ENCODE measurements at places on chromosomes 2 and 18.

DNA sequence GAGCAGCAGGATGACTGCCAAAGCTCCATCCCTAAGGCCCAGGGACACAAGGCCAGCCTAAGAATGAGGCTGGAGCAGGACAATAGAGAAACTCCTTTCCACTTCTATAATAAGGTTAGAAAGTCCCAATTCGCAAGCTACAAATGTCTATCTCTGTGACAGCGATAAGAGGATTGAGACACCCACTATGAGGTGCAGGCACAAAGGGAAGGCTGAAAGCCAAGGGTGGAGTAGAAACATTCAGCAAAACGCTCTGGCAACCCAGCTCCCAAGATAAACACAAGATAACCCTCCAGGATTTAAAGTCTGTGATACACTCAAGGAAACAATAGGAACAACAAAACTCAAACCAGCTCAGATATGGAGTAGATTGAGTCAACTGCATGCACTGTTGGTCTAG, 418.0 kb upstream of the UBE2E3 start:
- DNase-seq = no peak

DNA sequence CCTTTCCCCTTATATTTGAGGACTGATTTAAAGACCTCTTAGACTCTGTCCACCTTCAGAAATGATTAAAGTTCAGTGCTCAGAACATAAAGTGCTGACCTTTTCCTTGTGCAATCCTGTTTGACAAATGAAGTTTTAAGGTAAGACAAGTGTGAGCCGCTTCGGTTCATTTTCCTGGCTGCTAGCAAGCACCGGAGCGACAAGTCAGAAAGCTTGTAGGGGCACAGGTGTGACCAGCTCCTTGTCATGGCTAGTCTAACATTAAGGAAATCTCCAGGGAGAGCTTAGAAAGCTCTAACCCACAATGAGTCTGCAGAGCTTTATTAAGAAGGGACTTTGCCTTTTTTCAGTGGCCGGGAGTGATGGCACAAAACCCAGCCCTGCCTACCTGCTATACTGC, 2.3 kb upstream of the NCKAP5 start:
- no peak for DNase-seq

- DNase-seq = no peak
Observed at GRCh38 chr18:11004294-11004693, 145.1 kb downstream of the PIEZO2 start.

DNA sequence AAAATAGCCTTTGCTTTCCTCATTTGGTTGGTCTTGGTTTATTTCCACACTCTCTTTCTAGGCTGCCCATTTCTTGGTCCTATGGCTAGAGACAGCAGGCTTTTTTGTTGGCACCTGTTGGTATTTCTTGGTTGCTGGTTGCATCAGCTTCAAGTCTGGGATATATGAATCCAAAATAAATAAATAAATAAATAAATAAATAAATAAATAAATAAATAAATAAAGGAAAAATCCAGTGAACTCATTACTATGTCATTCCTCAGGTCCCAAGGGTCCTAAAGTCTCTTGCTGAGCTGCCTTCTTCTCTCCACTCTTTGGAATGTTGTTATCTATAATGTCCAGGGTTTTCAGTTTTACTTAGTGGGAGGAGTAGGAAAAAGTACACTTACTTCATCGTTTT, 165.9 kb upstream of the MEX3C start:
- no peak for DNase-seq

DNA sequence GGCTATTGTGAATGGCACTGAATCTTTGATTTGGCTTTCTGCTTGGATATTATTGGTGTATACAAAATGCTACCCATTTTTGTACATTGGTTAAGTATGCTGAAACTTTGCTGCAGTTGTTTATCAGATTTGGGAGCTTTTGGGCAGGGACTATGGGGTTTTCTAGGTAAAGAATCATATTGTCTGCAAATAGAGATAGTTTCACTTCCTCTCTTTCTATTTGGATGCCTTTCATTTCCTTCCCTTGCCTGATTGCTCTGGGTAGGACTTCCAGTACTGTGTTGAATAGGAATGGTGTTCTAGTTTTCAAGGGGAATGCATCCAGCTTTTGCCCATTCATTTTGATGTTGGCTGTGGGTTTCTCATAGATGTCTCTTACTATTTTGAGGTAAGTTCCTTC, 489.1 kb upstream of the LRATD1 start:
- DNase-seq = no peak

DNA sequence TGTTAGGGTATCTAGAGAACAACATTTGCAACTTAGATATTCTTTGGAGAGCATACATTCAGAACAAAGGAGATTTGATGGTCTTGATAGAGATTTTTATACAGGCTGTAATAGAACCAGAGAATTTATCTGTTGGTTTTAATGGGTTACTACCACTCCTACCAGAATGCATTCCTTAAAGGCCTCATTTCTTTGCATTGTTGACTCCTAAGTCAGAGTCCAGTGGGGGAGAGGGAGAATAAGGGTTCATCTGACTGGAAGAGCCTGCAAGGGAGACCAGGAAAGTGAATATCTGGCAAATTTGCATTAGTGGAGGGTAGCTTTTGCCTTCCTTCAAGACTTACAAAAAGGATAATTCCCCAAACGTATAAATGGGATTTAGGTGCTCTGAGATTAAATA, 29.7 kb downstream of the AGPS start:
- no peak for DNase-seq

- no peak for DNase-seq
Observed at GRCh38 chr2:164028814-164029534, 293.2 kb upstream of the FIGN start.

DNA sequence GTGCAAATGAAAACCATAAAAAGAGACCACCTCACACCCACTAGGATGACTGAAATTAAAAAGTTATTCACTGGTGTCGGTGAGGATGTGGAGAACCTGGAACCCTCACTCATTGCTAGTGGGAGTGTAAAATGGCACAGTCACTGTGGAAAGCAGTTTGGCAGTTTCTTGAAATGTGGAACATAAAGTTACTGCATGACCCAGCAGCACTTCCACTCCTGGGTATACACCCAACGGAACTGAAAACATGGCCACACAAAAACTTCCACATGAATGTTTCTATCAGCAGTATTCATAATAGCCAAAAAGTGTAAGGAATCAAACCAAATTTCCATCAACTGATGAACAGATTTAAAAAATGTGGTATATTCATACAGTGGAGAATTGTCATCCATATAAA, 65.1 kb upstream of the SLC66A3 start:
- DNase-seq = no peak

- no peak for DNase-seq
Observed at GRCh38 chr2:237724811-237725478, 73.6 kb upstream of the RBM44 start.

- DNase-seq = no peak
Observed at GRCh38 chr2:16553226-16553625, 112.4 kb downstream of the CYRIA start.

GRCh38 chr2:102261467-102262135, 49.8 kb upstream of the IL1RL1 start:
- no peak for DNase-seq

DNA sequence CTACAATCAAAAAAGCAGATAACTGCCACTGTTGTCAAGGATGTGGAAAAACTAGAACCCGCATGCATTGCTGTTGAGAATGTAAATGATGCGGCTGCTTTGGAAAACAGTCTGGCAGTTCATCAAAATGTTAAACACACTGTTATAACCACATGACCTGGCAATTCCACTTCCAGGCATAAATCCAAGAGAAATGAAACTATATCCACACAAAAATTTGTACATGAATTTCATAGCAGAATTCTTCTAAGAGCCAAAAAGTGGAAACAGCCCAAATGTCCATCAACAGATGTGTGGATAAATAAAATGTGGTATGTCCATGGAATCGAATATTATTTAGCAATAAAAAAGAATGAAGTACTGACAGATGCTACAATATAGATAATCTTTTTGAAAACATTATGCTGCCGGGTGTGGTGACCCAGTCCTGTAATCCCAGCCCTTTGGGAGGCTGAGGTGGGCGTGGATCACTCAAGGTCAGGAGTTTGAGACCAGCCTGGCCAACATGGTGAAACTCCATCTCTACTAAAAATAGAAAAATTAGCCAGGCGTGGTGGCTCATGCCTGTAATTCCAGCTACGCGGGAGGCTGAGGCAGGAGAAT, 32.0 kb downstream of the ERCC3 start:
- DNase-seq = no peak

- no peak for DNase-seq
Observed at GRCh38 chr18:66729442-66730239, 125.8 kb upstream of the CDH19 start.

GRCh38 chr2:19776941-19777514, 124.8 kb downstream of the TTC32 start:
- no peak for DNase-seq

- DNase-seq = no peak
Observed at GRCh38 chr2:52639692-52640091, 1127.9 kb upstream of the CHAC2 start.

- DNase-seq = no peak
Observed at GRCh38 chr2:157181234-157181633, 76.3 kb upstream of the GALNT5 start.

DNA sequence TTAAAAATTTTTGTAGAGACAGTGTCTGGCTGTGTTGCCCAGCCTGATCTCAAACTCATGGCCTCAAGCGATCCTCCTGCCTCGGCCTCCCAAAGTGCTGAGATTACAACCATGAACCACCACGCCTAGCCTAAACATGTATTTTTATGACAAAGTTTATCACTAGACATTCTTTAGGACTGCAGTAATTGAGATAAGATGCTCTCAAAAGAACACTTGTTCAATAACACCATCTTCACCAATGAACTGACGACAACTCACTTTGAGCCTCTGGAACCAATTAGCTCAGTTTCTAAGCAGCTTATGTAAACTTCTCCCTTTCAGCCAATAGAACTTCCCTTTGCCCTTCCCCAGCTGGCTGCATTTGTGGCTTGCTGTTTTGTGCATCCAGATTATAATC, 15.3 kb upstream of the PPP4R1 start:
- peak; percentile 11 for DNase-seq

GRCh38 chr2:85719609-85720240, 25.6 kb downstream of the GNLY start:
- no peak for DNase-seq

GRCh38 chr2:11798701-11799435, 52.4 kb downstream of the LPIN1 start:
- no peak for DNase-seq

GRCh38 chr18:45384137-45384961, 230.9 kb upstream of the SLC14A2 start:
- peak; percentile 70 for DNase-seq

- no peak for DNase-seq
Observed at GRCh38 chr18:31680433-31680811, 4.0 kb downstream of the B4GALT6 start.

- DNase-seq = no peak
Observed at GRCh38 chr2:175930504-175930903, 71.6 kb downstream of the LNPK start.

- no peak for DNase-seq
Observed at GRCh38 chr2:157761520-157761919, 114.6 kb downstream of the ACVR1 start.

DNA sequence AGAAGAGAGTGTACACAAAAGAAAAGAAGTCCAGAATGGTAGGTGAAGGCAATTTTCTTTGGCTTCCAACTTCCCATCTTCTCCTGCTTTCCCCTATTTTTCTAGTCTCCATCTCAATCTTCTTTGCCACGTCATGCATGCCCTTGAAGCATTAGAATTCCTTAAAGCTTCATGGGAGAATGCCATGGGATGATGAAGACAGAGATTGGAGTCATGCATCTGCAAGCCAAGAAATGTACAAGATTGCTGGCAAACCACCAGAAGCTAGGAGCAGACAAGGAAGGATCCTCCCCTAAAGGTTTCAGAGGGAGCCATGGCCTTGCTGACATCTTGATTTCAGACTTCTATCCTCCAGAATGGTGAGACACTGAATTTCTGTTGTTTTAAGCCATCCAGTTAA, 305.9 kb downstream of the HRH4 start:
- DNase-seq = no peak

DNA sequence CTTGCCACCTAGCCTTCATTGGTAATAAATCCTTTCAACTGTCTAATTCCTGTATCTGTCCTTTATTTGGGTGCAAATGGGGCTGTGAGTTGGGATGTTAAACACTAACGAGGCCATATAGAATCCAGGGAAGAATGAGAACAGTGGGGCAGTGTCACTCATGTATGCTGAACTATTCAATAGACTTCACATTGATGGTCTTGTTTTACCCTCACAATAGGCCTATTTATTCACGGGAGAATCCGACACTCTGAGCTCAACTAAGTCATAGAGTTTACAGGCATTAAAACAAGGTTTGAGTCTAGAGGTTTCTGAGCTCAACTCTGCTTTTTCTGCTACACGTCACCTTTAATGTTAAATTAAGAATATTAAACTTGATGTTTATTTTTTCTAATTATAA, 421.6 kb downstream of the SOX11 start:
- DNase-seq = no peak

DNA sequence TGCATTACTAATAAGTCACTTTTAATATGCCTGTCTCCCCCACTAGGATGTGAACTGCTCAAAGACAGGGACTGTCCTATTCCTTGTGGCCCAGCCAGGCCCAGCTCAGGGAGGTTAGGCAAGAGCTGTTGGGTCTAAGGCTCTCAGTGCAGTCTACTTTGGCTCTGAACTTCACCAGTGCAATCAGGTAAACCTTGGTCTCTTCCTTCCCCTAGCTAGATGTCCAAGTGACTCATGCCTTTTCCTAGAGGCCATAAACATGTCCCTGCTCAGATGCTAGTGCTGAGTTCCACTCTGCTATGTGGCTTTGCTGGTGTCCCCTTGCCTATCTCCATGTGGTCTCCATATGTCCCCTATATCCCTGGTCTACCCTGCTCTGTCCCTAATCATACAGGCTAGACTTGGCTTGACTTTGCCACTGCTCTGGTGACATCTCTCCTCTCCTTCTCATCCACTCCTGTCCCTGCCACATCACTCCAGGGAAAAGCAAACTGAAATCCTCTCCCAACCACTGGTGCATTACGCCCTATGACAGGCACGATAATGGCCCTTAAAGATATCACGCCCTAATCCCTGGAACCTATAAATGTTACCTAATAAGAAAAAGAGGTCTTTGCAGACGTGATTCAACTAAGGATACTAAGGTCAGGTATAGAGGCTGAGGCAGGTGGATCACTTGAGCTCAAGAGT, 45.7 kb upstream of the PPP1CB start:
- no peak for DNase-seq

DNA sequence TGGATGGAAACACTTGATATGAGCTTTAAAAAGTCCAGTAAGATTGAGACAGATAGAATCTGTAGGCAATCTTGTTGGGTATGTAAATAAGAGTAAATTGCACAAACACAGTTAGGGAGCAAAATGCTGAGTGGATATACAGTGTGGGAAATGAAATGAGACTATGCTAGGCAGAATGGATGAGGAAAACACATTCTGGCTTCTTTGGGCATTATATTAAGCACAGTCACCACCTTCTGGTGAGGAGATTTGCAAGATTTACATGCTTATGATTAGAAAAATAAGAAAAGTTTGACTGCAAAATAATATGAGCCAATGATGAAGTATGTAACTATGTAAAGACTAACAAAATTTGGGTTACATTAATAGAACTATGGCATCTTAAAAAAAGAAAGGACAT, 2165.0 kb upstream of the CELF4 start:
- no peak for DNase-seq

Data from ascending aorta (tissue), 2 donors.